ENCODE measurements at places on chromosomes 2 and 18.

DNA sequence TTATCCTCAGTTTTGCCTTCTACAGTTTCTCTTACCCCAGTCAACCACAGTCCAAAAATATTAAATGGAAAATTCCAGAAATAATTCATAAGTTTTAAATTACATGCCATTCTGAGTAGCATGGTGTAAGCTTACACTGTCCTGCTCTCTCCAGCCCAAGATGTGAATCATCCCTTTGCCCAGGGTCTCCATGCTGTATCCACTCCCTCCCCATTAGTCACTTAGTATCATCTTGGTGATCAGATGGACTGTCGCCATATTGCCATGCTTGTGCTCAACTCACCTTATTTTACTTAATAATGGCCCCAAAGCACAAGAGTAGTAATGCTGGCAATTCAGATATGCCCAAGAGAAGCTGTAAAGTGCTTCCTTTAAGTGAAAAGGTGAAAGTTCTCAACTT, 18.5 kb upstream of the CCNT2 start:
- no peak for DNase-seq

DNA sequence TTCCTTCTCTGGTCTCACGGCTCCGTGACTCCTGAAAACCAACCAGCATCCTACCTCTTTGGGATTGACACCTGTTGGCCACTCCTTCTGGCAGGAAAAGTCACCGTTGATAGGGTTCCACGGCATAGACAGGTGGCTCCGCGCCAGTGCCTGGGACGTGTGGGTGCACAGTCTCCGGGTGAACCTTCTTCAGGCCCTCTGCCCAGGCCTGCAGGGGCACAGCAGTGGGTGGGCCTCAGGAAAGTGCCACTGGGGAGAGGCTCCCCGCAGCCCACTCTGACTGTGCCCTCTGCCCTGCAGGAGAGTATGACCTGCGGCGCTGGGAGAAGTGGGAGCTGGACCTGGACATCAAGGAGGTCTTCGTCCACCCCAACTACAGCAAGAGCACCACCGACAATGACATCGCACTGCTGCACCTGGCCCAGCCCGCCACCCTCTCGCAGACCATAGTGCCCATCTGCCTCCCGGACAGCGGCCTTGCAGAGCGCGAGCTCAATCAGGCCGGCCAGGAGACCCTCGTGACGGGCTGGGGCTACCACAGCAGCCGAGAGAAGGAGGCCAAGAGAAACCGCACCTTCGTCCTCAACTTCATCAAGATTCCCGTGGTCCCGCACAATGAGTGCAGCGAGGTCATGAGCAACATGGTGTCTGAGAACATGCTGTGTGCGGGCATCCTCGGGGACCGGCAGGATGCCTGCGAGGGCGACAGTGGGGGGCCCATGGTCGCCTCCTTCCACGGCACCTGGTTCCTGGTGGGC, 10.0 kb downstream of the PROC start:
- DNase-seq, result no peak

DNA sequence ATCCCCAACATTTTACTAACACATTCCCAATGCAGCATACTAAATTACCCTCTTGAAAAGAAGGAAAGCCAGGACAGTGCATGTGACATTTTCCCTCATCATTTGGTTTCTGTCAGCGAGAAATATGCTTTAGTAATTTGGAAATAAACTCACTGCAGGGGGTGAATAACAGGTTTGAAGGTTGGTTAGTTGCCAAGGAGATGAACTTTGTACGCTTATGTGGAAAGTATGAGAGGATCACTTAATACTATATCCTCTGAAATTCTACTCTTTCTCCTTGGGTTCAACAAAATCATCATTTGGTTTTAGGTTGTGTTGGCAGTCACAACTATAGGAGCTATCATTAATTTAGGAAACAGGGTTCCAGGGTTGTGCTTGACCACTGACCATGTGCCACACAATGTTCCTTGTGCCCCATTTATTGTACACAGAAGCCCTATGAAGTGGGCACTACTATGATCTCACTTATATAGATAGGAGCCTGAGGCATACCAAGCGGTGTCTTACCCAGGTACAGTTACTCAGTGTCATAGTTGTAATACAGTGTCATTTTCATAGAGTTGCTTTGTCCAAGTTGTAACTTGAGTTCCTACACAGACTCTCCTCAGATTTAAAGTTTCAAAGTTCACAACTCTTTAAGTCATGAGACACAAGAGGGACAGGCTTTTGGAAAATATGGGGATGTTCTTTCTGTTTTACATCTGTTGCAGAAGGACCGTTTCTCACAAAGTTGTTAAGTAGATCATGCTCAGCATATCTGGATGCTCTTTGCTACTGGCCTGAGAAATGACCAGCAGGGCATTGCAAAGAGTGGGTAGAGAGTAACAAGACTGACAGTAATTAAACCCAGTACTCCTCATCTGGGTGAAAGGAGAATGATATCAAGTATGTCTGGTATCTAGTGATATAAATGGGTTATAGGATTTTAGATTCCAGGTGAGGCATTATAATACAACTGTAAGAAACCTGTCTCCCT, 91.8 kb downstream of the MAP4K4 start:
- no peak for DNase-seq

DNA sequence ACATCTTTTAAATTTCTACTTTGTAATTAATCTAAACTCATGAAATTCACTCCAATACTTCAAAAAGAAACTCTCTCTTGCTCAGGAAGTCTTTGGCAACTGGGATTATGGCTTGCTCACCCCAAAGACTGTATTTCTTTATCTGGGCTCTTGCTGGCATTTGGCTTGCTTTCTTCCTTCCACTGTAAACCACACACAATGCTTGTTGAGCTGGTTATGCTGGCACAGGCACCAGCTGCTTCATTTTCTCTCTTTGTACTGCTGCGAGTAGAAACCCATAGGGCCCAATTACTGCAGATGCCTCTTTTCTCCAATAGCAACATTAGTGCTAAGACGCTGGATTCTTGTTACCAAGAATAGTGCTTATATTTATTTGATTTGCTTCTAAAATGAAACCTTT, 51.4 kb downstream of the SLC38A11 start:
- DNase-seq, result no peak

DNA sequence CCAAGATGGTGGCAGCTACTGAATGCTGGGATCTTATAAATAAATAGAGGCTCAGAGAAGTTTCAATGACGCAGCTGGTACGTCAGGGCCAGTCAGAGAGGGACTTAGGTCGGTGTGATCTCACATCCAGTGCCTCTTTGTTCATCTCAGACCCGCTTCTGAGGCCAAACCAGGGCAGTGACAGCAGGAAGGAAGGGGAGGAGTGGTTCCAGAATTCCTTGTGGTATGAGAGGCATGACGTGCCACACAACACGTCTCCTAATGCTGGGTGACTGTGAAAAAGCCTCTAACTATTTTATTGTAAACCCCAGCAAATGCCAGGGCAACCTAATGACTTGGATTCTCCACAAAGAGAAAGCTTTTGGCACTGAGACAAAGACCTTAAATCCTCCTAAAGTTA, 423.3 kb downstream of the LPIN1 start:
- no peak for DNase-seq

DNA sequence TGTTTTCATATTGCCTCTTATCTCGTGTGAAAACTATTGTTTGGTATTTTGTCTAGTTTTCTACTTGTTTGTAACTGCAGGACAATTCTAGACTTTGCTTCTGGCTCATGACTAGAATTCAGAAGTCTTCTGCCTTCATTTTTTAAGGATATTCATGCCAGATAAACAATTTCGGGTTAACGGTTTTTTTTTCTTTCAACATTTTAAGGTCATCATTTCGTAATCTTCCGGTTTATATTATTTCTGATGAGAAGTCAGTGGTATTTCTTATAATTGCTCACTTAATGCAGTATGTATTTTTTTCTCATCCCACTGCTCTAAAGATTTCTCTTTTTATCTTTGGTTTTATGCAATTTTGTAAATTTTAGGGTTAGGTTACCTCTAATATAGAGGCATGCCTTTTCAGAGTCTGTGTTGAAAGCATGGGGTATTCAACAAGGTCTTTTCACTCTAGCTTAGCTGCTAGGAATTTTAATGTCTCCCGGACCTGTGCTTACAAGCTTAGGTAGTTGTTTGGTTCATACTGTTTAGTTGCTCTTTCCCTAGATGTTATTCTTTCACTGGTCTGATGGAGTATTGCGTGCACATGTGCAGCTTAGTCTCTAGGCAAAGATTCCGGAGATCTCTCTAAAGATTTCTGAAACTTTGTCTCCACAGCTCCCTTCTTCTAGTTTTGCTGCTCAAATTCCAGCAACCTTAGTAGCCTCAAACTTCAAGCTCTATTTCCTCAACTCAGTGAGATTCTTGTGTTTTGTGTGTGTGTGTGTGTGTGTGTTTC, 198.1 kb downstream of the MCFD2 start:
- DNase-seq, result no peak

DNA sequence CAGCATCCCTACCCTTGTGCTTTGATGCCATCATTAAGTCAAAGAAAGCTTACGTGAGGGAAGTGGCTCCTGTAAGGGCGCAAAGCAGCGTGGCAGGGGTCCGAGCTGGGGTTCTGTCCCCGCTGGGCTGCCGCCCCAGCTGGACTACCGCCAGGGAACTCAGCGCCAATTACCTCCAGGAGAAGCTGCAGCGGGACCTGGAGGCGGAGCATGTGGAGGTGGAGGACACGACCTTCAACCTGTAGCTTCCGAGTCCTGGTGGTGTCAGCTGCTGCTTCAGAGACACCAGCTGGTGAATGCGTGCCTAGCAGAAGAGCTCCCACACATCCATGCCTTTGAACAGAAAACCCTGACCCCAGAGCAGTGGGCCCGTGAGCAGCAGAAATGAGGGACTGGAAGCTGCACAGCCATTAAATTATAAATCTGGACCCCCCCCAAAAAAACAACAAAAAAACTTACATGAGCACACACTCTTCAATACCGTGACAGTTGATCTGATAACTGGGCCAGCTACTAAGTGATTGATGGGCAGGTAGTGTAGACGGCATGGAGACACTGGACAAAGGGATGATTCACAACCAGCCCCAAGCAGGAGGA, 20.1 kb upstream of the YES1 start:
- no peak for DNase-seq

DNA sequence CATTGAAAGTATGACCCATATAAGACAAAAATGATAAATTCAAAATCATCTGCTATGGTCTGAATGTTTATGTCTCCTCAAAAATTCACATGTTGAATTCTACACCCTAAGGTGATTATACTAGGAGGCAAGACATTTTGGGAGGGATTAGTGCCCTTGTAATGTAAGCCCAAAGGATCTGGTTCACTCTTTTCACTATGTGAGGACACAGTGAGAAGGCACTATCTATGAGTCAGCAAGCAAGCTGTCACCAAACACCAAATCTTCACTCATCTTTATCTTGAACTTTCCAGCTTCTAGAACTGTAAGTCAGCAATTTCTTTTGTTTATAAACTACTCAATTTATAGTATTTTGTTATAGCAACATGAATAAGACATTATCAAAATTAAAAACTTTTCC, 284.7 kb upstream of the ZC3H15 start:
- no peak for DNase-seq

DNA sequence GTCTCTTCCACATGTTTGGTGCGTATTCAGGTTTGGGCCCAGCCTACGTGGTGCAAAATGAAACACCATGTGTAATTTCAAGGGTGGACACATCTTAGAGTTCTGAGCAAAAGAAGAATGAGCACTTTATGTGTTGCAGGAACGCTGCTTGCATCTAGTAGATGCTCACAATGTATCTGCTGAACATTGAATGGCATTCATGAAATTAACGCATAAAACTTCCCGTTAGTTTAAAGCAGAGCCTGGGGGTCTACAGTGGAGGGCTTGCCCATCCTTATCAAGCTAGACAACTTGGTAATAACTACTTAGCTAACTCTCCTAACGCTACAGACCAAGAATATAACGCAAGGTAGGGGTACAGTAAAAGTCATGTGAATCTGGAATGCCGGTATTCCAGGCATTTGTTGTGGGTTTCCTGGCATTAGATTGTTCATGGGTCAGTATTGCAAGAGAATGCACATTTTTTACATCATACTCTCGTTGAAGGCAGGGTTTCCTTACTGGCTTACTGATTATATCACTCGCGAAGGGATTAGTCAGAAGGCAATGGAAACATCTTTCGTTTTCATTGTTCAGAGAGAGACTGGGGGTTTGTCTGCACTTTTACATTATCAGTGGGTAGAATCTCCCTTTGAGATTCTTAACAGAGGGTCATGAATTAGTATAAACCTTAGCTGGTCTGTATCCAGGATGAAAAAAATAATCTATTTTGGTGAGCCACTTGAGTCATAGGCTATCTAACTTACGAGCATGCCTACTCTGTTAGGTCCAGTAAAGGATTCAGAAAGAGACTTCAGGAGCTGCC, 229.5 kb upstream of the EPAS1 start:
- no peak for DNase-seq

DNA sequence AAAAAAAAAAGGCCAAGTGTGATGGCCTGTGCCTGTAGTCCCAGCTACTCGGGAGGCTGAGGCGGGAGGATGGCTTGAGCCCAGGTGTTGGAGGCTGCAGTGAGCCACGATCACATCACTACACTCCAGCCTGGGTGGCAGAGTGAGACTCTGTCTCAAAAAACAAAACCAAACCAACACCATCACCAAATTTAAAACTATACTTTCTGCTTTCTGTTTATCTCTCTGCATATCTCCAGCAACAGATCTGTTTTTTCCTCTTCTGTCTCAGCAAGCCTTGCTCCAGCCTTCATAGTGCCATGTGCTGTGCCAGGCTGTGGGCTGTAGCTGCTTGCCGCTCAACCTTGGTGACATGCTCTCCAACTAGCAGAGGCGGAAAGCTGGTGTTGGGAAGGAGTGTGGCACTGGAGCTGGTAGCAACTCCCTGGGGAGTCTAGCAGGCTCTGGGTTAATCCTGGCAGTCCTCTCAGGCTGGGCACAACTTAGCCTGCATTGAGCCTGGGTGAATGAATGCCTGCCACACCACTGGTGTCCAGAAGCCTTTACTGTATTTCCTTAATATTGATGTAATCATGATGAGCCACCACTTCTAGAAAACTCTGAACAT, 204.1 kb downstream of the LDLRAD4 start:
- no peak for DNase-seq

DNA sequence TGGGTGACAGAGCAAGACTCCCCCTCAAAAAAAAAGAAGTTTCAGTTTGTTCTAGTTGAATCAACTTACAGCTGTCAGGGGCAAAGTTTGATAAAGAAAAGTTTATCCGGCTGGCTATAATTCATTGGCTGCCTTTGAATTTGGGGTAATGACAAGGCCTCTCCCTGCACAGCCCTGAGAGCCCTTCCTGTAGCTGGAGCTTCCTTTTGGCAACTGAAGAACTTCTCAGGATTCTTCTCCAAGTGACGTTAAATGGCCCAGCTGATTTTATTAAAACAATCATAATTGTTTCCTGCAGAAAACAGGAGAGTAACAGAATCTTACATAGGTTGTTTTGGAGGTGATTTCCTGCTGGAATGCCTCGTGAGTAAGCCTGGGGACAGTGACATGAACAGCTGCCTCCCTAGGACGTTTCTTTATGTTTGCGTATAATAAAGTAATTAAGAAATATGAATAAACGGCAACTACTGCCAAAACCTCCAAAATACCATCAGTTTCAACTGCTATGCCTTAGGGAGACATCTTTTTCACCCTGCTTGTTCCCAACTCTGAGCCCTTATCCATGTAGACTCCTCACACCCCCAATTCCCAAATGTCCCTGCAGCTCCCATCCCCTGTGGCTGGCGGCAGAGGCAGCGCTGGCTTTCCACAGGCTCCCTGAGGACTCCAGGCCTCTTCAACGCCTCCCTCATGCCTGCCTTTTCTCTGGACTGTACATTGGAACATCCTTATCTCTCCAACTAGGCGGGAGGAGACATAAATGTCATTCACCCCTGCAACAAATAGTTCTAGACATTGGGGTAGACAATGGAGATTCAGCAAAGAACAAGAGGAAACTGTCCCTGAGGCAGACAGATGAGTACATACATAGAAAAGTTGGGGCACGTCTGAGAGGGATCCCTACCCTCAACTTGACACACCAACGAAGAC, 59.2 kb upstream of the FZD7 start:
- no peak for DNase-seq
